ENCODE measurements at places on chromosomes 3 and 15.

DNA sequence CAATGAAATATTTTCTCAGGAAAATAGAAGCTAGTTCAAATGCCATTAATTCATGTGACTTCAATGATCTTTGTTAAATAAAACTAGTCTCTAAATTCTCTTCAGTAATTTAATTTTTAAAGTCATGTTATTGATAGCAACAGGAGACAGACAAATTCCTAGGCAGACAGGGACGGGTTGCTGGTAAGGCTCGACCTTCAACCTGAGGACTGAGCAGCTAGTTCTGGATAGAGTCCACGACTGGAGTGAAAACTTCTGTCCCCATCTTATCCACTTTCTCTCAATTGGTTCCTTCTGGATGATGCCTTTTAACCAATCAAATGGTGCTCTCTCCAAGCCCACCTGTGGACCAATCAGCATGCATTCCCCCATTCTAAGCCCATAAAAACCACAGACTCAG, 43.8 kb upstream of the C2CD4B start:
- DNase-seq: no peak

- no peak for DNase-seq
Measured at GRCh38 chr3:69072928-69073327, 7.2 kb downstream of the UBA3 start.

GRCh38 chr3:172383306-172383796, 64.9 kb downstream of the GHSR start:
- DNase-seq: no peak

DNA sequence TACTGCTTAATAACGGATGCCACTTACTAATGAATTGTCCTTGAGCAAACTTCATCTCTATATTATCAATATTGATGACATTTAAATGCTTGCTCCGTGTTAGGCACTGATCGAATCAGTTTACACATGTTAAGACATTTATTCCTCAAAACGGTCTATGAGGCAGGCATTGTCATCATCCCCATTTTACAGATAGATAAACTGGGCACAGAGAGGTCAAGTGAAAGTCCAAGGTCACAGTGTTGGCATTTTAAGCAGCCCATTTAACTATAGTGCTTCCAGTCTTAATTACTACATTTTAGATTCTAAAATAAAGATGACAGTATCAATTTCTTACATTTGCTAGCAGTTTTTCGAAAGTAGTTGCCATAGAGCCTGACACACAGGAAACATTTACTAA, 966 bp upstream of the ABI3BP start:
- DNase-seq: no peak

DNA sequence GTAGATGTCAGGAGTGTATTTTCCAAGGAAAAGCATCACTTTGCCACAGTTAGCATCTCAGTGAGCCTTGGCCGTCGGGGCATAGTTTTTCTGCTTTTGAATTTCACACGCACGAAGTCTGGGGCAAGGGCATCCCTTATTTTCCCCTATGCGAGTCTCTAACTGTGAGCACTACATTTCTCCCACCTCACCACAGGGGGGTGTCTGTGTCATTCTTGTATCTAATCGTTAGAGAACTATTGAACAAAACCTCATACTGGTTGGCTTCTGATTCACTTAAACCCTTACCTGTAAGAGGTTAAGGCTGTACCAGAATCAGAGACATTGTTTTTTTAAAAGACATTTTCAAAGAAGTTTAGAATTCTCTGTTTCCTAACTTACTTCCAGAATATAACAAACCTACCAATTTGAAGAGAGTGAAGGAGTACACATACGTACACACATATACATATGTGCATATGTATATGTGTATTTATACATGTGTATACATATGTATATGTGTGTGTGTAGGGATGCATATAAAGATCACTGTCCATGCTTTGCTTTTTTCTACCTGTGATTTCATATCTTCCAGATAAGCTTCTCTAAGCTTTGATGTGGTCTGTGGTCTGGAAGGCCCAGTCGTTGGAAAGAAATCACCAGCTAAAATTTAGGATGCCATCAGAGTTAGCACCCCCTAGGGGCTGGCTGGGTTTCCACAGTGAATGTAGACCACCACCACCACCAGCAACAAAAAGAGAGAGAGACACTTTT, 49.4 kb downstream of the MYZAP start:
- peak; percentile 59 for DNase-seq

- no peak for DNase-seq
Measured at GRCh38 chr15:87850916-87851315, 405.6 kb downstream of the NTRK3 start.

DNA sequence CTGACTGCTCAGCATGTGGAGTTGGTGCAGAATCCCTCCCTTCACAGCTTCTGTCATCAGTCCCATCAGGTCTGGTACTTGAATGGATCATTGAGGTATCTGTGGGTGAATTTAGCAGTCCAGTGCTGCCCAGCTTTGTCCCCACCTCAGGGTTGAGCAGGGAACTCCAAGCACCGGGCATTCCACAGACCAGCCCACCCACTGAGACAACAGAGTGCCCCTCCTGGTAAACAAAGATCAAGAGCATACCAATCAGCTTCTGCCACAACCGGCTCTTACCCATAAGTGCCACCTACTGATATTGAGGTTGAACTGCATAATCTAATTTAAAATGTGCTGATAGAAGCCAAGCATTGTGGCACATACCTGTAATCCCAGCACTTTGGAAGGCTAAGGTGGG, 57.1 kb upstream of the FXR1 start:
- no peak for DNase-seq

DNA sequence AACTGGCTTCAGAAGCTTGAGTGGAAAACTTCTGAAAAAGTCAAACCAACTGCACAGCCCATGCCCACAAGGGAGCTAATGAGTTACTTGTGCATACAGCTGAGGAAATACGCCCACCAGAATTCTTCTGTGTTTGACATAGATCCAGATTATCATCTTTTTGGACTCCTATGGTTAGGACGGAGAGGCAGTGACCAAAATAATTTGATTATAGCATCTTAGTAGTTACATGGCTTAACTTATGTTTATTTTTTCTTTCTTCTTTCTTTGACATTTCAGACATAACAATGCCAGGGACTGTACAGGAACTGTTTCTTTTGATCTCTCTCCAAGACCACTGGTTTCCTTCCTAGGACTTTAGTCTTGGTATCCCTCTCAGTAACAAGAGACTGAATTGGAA, 246.1 kb upstream of the RASGRP1 start:
- no peak for DNase-seq

GRCh38 chr3:17340693-17341092, 401.7 kb downstream of the TBC1D5 start:
- no peak for DNase-seq

All from HuH-7 (cell line).